ENCODE measurements at places on chromosomes 2 and 18.

GRCh38 chr18:74472312-74472711 is 15.2 kb upstream of the DIPK1C start:
- DNase-seq: no peak

DNA sequence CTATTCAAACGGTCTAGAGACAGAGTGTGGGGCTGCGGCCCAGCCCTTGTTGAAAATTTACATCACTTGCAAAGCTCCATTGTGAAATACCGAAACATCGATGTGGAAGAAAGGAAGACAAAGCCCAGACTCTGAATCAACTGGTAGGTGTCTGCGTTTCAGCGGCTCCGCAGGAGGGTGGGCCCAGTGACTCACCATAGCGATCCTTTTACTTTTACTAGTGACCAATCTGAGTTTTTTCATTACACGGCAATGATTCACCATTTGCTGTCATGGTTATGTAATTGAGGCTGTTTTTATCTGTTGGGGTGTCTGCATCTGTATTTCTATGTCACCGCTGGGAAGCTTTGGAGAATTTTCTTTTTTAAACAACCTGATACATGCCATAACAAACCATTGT is 66.6 kb upstream of the ODC1 start:
- no peak for DNase-seq

DNA sequence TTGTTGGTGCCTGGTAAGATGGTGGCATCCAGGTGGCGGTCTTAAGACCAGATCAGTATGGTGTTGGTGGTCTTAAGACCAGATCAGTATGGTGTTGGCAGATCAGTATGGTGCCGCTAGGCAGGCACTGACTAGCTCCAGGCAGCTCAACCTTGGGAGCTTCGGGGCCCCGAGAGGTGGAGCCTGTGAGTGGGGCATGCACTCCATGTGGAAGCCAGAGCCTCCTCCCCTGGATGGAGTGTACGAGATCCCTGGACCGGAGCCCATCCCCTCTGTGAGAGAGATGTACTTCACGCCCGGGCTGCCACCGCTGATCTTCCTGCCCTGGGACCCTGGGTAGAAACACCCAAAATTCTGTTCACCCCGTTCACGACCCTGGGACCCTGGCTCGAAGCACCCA is 19.0 kb downstream of the MALT1 start:
- DNase-seq: no peak

DNA sequence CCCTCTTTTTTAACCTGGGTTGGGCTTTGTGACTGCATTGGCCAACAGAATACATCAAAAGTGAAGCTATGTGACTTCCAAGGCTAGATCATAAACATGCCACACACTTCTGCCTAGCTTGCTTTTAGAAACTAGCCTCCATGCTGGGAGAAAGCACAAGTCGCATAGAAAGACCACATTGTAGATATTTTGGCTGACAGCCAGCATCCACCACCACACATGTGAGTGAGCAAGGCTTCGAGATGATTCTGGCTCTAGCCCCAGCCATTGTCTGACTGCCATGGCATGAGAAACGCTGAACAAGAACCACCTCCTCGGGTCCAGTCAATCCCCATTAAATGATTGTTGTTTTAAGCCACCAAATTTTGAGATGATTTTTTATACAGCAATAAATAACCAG is 66.8 kb upstream of the STPG4 start:
- DNase-seq: no peak

GRCh38 chr2:240713071-240713927 is 21.6 kb downstream of the AQP12A start:
- DNase-seq: no peak

- DNase-seq: peak; percentile 53
Measured at GRCh38 chr18:66548747-66549146, 55.1 kb downstream of the CDH19 start.

DNA sequence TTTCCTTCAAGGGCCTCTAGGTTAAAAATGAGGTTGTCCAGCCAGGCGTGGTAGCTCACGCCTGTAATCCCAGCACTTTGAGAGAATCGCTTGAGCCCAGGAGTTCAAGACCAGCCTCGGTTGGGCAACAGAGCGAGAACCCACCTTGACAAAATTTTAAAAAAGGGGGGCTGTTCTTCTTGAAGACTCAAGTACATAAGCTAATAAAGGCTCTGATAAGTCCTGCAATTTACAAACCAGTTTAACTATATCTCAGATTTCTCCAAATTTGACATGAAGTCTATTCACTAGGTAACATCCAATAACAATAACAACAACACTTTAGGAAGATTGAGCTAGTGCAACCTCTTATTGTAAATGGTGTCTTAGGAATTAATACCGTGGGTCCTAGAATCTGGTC is 129.7 kb downstream of the MAPK4 start:
- DNase-seq: no peak

- DNase-seq: peak; percentile 76
Measured at GRCh38 chr2:172098650-172099471, 3.8 kb downstream of the DLX2 start.

DNA sequence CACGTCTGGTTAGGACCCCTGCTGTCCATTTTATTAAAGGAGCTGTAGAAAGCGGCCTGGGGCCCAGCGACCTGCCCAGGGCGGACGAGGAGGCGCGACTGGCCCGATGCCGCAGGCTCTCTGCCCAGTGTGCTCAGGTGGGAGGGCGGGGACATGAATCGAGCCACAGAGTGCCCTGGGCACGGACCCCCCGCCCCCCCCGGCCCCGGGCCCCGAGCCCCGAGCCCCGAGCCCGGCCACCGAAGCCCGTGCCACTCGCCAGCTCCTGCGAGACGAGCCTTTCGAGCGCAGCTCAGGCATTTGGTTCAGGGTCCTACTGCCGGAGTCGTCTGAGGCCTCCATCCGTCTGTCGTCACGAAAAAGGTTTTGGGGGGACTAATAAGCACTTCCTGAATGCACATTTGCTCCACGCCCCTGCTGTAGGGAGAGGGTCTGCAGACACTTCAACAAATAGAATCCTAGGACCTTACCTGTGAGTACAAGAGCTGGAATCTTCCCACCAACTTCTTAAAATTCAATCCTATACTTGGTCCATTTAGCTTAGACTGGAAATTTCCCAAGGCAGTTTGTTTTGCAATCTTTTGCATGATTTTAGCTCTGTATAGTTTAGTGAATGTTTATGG is 602 bp upstream of the ADAM17 start:
- peak; percentile 85 for DNase-seq

DNA sequence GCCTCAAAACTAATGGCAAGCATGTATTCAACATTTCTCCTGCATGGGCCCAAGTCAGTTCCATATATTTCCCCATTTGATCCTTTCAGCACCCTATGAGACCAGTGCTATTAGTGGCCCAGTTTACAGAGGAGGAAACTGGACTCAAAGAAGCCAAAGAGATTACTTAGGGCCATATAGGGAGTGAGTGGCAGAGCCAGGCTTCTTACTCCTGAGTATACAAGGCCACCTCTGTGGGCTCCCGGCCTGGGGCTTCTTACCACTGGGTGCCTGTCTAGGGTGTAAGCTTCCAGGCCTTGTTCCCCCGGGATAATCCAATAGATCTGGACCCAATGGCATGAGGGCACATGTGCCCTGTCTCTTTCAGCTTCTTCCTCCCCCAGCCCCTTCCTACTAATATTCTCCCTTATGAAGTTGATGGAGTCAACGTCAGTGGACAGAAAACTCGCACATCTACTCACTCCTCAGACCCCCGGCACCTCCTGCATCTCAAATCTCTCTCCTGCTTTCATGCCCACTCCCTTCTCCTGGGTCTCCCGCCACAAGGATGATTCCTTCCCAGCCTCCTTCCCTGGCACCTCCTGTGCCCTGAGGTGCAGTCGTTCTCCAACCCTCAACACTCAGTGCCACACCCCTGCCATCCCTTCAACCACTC is 222.6 kb downstream of the ANAPC1 start:
- no peak for DNase-seq

DNA sequence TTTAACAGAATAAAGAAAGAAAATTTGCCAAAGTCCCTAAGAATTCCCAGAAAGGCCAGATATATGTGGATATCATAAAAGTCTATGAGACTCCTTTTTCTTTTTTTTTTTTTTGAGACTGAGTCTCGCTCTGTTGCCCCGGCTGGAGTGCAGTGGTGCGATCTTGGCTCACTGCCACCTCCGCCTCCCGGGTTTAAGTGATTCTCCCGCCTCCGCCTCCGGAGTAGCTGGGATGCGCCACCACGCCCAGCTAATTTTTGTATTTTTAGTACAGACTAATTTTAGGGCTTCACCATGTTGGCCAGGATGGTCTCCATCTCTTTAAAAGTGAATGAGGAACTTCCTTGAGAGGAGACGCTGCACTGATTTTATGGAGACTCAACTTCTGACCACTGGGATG is 335.2 kb downstream of the FBXO15 start:
- no peak for DNase-seq

GRCh38 chr2:17538844-17539554 is 1.5 kb upstream of the VSNL1 start:
- DNase-seq: peak; percentile 91

GRCh38 chr2:17156086-17156485 is 362.2 kb downstream of the RAD51AP2 start:
- no peak for DNase-seq

DNA sequence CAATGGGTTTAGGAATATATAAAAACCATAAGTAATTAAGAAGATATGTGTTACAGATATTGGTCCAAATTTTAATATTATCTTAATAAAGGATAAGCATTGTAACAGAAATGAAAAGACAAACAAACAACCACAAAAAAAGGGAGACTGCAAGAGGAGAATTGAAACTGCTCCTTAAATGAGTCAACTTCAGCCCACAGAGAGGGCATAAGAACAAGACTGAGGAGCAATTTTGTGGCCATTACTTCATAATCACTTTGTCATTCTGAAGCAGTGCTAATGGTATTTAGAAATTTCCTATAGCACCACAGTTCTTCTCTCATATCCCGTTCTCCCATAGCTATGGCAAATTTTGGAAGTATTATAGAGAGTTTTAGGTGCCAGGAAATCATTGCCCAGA is 193.2 kb upstream of the HNMT start:
- DNase-seq: no peak

GRCh38 chr2:150296770-150297546 is 190.5 kb downstream of the RND3 start:
- no peak for DNase-seq

GRCh38 chr2:268323-268722 is 3.6 kb downstream of the ACP1 start:
- DNase-seq: no peak

DNA sequence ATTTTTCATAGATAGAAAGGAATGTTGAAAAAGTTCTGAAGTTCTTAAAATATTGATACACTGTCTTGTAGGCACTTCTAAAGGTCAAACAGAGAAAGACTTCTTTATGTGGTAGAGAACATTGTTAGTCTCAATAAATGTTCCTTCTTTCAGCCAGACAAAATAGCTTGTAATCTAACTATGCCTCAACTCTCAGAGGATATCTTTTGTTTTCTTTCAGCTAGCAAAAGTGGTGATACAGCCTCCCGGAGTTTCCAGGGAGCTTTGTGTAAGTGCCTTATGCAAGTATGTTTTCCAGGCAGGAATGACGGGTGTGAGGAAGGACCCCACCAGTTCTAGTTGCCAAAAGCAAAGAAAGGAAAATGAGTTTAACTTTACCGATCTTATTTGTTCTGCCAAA is 452.1 kb upstream of the ST6GAL2 start:
- no peak for DNase-seq

GRCh38 chr2:119289093-119289492 is 65.5 kb downstream of the STEAP3 start:
- DNase-seq: no peak

- peak; percentile 72 for DNase-seq
Measured at GRCh38 chr18:30970196-30970816, 72.2 kb downstream of the DSC3 start.

GRCh38 chr18:23710068-23710527 is 20.8 kb downstream of the LAMA3 start:
- no peak for DNase-seq

- no peak for DNase-seq
Measured at GRCh38 chr2:202135091-202135874, 62.2 kb downstream of the KIAA2012 start.

GRCh38 chr18:62101321-62101721 is 85.5 kb downstream of the PIGN start:
- DNase-seq: no peak

- DNase-seq: no peak
Measured at GRCh38 chr2:28009732-28010131, 119.2 kb downstream of the BABAM2 start.

DNA sequence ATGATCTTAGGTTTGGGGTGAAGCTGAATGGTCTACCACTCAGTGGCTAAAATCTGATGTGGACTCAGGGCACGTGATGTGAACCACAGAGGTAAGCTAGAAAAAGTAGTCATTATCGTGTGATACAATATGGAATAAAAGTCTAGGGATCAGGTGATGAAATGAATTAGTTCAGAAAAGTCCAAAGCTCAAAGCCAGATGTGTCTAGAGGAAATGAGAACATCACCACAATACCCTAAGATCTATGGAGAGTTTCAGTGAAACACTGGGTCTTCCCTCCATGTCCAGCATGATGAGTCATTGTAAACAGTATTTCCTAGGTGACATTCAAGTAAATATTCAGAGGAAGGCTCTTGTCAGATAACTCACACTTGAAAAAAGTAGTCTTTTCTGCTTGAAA is 1257.4 kb upstream of the ZEB2 start:
- peak; percentile 74 for DNase-seq

DNA sequence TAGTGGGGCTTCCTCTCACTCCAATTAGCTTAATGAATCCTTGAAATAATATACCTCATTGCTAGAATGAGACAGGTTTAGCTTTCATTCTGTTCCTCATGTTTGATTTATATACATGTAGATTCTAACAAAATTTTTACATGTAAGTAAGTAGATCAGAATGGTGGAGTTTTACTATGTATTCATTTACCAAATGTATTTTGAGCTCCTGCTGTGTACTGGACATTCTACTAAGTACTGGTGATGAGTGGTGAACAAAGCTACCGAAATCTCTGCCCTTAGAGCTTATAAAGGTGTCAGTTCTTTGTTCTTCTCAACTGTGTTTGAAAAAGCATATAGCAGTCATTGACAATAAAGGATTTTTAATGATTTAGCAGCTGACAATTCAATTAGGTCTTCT is 19.7 kb downstream of the MTA3 start:
- DNase-seq: no peak

- DNase-seq: no peak
Measured at GRCh38 chr2:61419129-61419528, 51.8 kb downstream of the USP34 start.

- no peak for DNase-seq
Measured at GRCh38 chr18:22827741-22828140, 105.4 kb upstream of the RBBP8 start.
